ENCODE measurements at places on chromosomes 11 and 22.

DNA sequence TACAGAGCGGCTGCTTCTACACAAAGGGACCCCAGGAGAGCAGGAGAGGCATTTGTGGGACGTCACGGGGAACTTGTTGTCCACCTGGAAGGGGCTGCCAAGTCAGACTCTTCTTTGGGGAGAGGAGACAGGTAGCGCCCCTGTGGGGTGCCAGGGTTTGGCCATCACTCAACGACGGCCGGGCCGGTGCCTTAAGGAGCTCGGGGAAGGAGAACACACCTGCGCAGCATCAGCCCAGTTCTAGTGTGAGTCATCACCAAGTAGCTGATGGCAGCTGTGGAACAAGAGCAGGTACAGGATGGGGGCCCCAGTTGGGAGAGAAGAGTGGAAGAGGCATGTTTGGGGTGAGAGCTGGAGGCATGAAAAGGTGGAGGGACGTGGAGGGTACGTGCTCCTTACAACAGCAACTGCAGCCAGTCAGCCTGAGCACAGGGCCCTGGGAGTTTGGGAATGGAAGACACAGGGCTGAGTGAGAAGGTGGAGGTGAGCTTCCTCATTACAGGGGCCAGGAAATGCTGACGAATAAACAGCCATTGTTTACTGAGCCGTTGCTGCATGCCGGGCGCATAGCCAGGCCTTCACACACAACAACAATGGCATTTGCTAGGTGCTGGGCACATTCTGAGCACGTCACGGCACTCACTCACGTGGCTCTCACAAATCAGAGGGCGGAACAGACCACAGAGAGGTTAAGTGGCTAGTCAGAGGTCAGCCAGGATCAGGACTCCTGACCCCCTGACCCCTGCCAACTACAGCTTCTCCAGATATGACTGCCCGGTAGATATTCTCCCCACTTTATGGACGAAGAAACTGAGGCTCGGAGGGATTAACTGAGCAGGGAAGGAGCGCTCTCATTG lies 29.1 kb upstream of the TP53I11 start:
- no peak for DNase-seq

DNA sequence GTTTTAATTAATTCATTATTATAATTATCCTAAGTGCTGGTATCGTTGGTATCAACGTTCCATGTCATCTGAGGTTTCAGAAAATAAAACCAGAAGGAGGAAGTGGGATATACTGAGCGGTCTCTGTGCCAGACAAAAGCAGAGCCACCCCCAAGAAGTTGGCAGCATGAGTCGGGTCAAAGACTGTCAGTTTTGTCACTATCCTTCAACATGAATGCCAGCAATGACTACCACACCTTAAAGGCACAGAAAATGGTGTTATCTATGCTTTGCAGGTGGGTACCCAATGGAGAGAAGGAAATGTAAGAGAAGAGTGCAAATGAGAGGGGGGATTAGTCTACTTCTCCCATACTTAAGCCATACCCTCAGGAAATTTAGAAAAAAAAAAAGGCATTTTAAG lies 408.5 kb downstream of the OPCML start:
- DNase-seq, result no peak

DNA sequence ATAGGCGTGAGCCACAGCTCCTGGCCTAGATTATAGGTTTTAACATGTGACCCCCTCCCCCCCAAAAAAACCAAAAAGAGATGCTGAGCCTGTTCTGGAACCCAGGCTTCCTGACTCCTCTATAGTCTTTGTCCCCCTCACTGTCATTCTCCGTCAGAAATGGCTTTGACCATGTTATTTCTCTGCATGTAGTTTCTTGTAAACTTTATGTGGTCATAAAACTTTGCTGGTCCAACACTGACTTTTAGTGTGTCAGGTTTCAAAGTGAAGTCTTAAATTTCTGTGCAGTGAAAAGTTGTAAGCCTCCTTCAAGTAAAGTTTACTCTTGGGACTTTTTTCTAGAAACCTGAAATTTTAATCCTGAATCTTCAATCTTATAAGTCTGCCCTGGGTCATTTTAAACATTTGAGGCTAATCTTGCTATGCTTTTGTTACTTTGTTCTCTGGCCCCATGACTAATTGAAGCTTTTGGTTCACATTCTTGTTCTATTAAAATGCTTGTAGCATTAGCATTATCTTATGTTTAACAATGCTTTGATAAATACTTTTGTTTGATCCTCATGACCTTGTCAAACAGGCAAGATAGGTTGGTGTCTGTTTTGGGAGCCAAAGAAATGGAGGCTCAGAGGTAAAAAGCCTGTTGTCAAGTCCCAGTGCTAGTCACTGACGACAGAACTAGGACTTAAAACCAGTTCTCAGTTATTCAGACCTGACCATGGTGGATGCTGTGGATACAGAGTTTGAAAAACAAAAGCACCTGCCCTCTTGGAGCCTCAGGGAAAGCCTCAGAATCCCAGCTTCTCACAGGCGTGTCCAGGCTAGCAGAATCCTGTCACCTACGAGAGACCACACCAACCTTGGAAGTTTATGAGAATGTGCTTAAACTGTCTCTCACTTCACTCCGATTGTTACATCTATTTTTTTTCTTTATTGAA lies 87.7 kb upstream of the HORMAD2 start:
- no peak for DNase-seq

DNA sequence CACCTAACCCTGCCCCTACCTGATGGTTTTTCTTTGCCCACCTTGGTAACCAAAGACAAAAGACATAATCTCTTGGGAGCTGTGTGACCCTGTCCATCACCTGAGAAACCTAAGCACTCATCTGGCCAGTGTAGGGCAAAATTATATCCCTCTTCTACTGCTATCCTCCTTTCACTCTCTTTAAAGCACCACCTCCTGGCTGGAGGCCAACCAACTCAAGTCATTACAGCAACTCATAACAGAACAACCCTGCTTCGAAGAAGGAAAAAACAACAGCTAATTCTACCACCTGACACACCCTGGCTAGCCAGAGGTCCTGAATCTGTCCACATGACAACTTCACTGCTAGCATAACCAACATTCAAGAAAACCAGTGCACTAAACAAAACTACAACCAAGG lies 45.5 kb downstream of the GAS2 start:
- no peak for DNase-seq

DNA sequence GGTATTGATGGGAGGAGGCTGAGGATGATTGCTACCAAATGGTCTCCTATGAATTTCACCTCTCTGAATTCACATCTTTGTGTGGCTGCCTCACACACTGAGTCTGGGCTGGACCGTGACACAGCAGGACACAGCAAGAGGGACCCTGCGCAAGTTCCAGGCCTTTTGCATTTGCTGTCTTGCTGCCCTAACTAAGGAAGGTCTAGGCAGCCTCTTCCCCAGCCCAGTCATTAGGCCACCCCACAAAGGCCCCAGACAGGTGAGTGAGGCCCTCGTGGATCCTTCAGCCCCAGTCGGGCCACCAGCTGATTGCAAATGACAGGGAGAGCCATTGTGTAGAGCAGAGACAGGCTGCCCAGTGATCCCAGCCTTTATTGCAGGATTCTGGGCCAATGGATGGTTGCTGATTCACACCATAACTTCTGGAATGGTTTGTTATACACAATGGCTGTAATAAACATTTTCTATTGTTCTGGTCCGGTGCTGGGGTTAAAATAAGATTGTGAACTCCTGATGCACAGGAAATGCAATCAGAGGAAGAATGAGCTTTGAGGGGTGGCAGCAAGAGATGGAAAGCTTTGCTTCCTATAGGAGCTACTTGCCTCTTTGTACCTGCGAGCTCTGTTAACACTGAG lies 28.5 kb upstream of the CSNK2A3 start:
- no peak for DNase-seq

- DNase-seq, result no peak
These were observed 10.5 kb upstream of the MMP3 start for GRCh38 chr11:102853956-102854355.

- no peak for DNase-seq
These were observed 40.0 kb downstream of the NEU3 start for GRCh38 chr11:75028724-75029123.

Data from Kasumi-1 (cell line).